ENCODE measurements at places on chromosomes 3 and 15.

DNA sequence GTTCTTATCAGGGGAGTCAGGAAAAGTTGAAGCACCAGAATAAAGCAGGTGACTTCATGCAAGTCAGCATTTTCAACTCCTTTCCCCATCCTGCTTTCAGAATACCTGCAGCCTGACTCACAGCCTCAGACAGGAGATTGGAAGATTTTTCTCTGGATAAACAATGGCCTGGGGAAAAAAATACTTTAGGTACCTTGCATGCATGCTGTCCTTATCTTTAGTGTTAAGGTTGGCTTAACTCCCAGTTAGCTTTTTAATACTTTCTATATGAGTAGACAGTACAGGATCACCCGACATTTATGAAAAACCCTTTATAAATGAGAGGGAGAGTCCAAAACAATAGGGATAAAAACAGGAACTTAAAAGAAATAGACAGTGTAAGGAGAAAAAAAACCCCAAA, 53.6 kb downstream of the PAK2 start:
- no peak for DNase-seq

- DNase-seq: no peak
These were observed 5.9 kb downstream of the FLNB start for GRCh38 chr3:58013973-58014649.

GRCh38 chr15:57540736-57541135, 51.0 kb upstream of the MYZAP start:
- DNase-seq: no peak

DNA sequence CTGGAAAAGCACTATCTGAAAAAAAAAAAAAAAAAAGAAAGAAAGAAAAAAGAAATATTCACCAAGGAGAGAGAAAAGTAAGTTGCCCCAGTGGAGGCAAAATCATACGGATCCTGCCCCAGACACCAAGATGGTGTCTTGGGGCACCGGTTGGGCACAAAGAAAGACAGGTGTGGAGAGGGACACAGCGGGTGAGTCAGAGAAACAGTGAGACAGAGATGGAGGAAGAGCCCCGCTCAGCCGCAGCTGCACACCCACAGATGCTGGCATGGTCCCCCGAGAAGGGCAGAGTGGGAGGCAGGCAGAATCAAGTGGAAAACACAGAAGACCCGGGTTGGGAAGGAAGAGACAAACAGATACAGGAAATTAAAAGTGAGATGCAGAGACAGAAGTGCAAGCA, 129.7 kb upstream of the SMAD3 start:
- no peak for DNase-seq

- DNase-seq: no peak
These were observed 128.2 kb downstream of the ADAMTS9 start for GRCh38 chr3:64559588-64559987.
